ENCODE measurements at places on chromosomes 12 and 14.

GRCh38 chr12:1013618-1014489 lies 22.8 kb downstream of the ERC1 start:
- DNase-seq: no peak

GRCh38 chr14:74858022-74858421 lies 17.9 kb downstream of the PROX2 start:
- DNase-seq: no peak

DNA sequence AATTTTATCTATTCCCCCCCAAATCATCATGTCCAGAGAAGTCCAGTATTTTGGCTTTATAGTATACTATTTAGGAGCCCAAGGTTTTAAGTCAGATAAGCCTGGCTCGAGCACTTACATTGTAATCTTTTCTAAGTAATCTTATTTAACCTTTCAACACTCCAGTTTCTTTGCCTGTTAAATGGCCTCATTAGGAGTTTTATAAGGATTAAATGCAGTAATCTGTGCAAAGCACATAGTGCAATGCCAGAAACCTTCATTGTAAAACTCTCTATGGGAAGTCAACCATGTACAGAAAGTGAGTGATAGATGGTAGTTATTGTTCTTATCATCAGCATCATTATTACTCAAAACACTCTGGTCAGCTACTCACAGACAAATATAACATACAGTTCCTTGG lies 1330.4 kb downstream of the SLC16A7 start:
- DNase-seq: no peak

- no peak for DNase-seq
Measured at GRCh38 chr12:76947304-76947703, 68.5 kb upstream of the CSRP2 start.
